Activated T-helper 9 cell treated with anti-CD3 and anti-CD28 coated beads, Interleukin-2, amount 50 U/mL, for 16 hours (primary cell): ENCODE measurements at places on chromosomes 3 and 15.

- no peak for DNase-seq
Measured at GRCh38 chr3:52237006-52237656, 1.8 kb downstream of the TWF2 start.

DNA sequence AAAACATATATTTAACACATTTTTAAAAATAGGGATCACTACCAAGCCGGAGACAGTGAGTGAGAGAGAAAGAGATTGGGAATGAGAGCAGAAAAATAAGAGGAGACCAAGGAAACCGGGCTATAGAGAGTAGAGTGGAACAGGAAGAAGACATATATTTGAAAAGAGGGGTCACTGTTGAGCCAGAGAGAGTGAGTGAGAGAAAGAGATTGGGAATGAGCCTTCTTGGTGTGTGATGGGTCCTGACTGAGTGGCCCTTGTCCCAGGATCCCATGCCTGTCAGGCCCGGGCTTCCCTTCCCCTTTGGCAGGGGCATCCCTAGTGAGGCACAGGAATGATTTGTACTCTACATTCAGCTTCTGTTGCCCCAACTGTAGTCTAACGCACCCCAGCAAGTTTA, 646.6 kb downstream of the NTRK3 start:
- DNase-seq: no peak

- DNase-seq: no peak
Measured at GRCh38 chr3:184300378-184300720, 1.3 kb downstream of the PSMD2 start.

DNA sequence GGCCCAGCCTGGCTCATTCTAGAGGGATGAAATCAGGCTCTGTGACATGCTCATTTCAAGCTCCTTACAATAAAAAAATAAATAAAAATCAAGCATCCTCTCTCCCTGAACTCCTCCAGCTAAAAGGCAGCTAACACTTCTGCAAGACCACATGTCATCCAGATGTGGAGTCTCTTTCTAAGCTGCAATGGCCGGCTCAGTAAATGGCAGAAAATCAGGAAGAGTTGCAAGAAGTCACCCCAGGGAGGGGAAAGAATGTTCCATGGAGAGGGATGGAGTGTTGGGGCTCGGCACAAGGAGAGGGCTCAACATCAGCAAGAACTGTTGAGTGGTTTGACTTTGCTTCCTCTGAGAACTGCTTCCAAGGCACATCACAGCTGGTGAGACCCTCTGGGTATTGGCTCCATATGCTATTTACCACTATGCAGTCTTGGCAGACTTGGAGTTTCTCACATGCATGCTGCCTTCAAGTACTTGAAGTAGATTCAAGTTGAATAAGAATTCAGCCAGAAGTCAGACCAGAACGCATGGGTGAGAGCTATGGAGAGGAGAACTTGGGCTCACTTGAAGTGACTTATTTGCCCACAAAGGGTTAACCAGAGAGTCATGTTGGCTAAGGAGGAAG, 689.0 kb downstream of the NTRK3 start:
- no peak for DNase-seq

- no peak for DNase-seq
Measured at GRCh38 chr3:182937293-182938051, 42.9 kb downstream of the DCUN1D1 start.

- DNase-seq: no peak
Measured at GRCh38 chr3:183819831-183820230, 5.5 kb downstream of the MAP6D1 start.

DNA sequence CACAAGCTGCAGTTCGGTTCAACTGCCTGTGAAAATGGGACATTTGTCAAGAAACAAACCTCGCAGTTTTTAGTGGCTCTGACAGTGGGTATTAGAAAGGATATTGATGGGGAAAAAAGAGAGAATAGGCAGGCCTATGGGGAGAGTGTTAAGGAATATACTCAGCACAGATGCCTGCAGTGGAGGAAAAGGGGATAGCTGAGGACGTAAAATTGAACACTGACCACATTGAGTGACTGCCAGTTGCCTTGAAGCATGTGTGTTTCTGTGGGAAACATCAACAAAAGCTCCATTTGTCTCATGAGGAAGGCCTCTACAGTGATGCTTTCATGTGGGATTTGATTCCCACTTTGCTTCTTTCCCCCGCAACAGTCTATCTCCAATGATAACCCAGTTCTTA, 1042.1 kb downstream of the TUSC7 start:
- no peak for DNase-seq

DNA sequence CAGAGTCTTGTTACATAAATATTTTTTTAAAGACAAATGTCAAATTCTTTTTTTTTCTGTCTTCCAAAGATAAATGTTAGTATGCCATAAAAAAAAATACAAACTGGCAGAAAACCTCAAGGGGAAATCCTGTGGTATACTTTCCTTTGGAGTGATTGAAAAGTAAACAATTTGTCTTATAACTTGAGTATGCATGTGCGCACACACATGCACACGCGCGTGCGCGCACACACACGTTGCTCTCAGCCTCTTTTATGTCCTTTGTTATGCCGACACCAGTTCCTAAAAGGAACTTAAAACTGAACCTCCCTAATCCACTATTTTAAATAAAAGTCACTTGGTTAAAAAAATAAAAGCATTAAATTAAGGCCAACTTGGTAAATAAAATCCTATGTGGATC, 58.1 kb downstream of the TGFBR2 start:
- no peak for DNase-seq

DNA sequence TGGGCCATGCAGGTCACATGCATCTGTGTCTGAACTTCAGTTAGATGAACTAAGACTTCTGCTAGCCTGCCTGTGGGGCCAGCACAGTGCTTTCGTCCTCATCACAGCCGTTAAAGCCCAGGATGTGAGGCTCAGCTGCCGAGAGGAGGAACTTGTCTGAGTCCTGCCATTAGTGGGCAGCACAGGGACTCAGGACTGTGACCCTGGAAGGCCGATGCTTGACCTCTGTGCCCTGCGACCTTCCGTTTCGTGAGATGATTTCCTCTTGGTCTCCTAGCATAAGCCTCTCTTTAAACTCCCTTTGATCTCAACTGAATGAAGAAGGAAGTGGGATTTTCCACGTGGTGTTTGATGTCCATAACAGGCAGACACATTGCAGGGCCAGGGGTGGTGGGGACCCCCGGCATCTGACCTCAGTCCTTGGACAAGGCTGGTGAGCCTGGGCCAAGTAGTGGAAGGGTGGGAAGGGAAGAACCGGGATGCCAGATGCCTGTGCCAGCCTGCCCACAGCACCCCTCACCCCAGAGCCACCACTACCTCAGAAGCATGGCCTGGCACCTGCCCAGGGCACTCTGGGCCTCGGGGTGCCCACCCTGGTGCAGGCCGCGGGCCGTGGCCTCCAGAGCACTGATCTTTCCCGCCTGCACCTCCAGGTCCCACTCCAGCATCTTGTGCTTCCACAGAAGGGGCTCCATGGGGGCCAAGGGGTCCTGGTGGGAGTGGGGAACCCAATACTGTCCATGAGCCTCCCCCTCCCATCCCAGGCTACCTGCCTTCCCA, 21.6 kb downstream of the PLA2G4B start:
- no peak for DNase-seq

DNA sequence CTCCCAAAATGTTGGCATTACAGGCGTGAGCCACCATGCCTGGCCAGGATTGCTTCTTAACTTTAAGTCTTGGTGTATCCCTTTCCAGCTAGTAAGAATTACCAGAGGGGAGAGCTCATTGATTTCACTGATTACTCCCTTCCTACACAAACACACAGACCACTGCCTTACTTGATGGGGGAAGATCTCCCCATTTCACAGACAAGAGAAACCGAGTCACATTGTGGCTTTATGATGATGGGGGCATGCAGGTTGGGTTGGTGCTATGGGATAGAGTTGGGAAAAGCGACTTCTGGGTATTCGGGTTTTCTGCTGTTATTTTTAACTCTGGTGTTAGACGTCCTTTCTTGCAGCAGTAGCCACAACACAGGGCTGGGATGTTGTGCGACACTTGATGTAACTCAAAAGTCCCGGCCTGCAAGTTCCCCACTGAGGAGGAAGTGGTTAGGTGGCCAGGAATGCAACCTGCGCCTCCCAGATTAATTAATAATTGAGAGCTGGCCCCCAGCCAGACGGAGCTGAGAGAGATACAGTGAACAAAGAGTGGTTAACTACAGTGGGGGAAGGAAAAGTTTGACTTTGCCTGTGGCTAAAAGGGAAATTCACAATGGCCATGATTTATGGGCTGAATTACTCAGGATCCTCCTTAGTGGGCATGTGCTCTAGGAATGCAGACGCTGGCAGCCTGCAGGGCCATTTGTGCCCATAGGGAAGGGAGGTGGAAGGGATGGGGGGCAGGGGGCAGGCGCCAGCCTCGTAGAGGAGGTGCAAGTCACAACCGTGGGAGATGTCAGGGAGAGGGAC, 63.6 kb downstream of the SMAD6 start:
- DNase-seq: no peak

DNA sequence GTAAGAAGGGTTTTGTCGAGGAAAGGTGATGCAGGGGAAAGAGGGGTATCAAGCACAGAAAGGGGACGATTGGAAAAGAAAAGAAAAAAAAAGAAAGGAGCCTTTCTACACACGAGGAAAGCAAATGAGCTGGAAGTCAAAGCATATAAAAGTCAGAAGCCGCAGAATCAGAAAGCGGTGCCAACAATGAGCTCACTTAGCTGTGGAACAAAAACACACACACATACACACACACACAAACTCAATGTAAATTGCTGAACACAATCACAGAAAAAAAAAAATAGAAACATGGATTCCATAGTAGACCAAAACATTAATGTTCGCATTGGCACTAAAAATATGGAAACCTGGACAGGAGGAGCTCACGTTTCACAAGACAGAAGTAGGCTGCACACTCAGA, 63.4 kb upstream of the FEZF2 start:
- no peak for DNase-seq

- no peak for DNase-seq
Measured at GRCh38 chr3:26718315-26718714, 95.7 kb downstream of the LRRC3B start.

DNA sequence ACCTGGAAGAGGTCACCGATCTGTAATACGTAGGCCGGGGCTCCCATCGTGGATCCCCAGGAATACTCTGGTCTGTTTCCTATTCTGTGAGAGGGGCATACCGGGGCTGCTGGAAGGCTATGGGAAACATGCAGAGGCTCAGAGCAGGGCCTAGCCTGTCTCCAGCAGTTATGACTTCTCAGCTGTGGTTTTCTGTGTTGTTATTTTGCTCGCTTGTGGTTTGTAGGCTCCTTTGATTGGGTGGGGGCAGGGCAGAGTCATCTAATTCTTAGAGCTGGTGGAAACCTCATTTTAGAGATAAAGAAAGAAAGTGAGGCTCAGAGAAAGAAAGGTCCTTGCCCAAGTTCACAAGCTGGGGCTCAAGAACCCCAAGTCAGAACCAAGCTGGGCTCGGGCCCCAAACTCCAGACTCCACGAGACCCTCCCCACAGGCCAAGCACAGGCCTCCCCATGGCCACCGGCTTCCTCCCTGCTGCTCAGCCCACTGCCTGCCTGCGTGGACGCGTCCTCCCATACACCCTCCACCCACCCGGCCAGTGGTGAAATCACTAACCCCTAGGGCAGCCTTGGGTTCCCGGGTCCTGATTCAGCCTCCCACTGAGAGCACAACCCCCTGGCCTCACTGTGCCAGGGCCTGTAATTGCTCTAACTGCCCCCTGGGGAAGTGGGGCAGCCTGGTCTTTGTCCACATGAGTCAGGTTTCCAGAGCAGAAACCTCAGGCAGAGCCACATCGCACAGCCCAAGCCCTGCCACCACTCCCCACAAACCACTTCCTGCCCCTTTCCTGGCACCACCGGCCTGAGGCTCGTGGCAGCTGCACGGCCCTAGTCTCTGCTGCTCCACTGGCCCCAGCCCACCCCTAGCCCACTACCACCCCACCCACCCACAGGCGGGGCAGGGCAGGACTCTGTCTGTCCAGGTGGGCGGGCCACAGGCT, 270.8 kb downstream of the UACA start:
- DNase-seq: peak; percentile 67

- no peak for DNase-seq
Measured at GRCh38 chr3:141250828-141251227, 19.2 kb downstream of the PXYLP1 start.

DNA sequence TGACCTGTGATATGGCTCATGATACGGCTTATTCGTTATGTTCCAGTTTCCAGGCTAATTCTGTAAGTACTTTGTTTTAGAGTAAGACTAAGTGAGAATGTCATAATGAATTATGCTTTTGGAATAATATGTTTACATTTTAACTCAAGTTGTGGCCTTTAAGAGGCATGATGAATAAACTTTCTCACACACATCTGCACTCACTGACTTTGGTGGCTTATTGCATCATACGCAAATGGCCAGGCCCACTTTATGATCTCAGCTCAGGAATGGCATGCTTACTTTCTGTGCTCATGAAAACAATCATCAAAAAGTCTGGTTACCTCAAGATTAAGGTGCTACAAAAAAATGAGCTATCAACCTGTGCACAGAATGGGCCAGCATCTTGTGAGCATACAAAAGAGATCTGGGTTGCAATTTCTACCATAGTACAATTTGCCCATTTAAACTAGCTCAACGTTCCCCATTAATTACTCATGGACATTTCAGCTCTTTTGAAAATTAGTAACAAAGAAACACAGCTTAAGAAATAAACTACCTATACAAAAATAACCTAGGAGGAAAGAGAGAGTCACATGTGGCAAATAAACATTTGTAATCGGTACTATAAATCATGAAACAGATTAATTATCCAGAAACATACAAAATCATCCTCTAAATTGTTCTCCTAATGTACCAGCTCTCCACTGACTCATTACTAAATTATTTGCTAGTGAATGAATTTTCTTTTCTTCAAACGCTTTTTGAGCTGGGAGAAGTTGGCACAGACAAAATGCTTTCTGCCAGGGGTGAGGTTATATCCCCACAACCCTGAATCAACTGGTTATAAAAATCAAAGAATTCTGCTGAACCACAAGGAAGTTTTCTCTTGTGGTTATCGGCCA, 439.0 kb upstream of the ADAMTS9 start:
- no peak for DNase-seq

DNA sequence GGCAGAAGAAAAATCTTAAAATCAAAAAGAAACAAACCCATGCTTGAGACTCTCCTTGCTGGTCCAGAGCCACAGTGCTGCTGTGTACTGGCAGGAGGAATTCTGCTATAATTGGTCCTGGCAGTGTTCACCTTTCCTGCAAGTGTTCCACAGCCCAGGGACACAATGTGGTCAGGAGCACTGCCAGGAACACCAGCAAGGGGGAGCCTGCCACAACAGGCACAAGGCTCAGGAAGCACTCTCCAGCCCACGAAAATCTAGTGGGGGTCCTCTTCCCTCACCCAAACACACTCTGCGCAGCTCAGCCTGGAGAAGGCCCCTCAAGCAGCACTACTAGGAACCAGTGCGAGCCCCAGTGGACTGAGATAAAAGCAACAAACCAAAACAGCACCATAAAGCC, 92.9 kb downstream of the UBE3A start:
- DNase-seq: no peak

GRCh38 chr3:4417449-4417848, 49.6 kb downstream of the SUMF1 start:
- no peak for DNase-seq

GRCh38 chr3:11136830-11137626, 17.3 kb upstream of the HRH1 start:
- no peak for DNase-seq

DNA sequence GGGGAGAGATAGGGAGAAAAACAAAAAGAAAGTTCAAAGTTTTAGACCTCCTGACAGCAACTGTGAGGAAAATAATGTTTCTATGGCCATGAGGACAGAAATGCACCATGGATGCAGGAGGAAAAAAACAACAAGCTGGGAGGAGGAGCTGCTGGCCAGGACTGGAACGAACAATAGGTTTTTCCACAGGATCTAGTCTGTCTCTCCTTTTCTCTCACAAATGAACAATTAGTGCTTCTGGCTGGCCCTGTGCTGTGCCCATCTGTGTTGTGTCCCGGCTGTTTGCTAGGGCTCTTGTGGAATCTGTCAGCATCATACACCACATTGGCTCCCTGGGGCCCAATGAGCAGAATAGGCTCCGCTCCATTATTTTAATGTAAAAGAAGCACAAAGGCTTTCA, 15.2 kb downstream of the GK5 start:
- no peak for DNase-seq
